ENCODE measurements at places on chromosomes 16 and 17.

GRCh38 chr17:74369221-74369620, 1.9 kb downstream of the GPR142 start:
- DNase-seq, result no peak

DNA sequence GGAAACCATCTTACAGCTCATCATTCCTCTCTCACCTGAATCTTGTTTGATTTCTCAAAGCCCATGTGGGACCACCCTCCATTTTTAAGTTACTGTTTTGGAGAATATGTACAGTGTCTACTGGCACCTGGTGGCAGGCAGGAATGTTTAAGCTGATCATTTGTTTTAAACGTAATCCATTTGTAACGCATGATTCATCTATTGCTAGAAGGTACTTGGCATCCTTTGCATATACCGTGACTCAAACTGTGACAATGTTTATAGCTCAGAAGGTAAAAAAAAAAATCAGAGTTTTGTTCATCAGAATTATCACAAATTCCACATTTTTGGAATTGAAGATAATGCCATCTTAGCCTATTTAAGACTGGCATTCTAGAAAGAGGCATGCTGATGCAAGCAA, 1007.5 kb upstream of the EEF2KMT start:
- DNase-seq, result no peak

DNA sequence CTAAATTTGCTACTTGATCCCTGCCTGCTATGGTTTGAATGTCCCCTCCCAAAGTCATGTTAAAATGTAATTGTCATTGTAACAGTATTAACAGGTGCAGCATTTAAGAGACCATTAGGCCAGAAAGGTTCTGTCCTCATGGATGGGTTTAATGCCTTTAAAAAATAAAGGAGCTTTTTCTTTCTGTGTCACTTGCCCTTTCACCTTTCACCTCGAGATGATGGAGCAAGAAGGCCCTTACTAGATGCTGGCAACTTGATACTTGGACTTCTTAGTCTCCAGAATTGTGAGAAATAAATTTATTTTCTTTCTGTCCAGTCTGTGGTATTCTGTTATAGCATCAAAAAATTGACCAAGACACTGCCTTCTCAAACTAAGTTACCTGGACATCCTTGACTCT, 98.5 kb downstream of the BRIP1 start:
- DNase-seq, result no peak

- peak; percentile 12 for DNase-seq
Observed at GRCh38 chr17:66975614-66976378, 11.3 kb downstream of the CACNG4 start.

DNA sequence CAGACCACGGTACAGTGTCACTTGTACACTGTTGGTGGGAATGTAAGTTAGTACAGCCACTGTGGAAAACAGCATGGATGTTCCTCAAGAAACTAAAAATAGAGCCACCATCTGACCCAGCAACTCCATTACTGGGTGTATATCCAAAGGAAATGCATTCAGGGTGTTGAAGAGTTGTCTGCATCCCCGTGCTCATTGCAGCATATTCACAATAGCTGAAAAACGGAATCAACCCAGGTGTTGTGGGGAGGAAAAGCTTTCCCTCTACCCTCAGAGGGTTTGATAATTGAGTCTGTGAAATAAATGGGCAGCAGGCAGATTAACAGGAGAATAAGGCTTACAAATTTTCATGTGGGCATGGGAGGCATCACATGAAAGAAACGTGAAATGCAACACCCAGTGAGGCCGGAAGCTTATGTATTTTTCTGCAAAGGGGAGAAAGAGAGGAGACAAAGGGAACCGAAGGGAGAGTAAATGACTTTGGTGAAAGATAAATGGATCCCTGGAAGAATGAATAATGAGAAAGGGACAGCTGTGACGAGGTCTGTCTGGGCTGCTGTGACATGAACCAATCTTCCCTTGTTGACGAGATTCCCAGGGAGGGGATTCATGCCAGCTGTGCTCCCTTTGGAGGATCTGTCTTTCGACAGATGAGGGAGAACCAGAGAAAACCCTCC, 106.2 kb downstream of the KCNJ12 start:
- DNase-seq, result no peak

DNA sequence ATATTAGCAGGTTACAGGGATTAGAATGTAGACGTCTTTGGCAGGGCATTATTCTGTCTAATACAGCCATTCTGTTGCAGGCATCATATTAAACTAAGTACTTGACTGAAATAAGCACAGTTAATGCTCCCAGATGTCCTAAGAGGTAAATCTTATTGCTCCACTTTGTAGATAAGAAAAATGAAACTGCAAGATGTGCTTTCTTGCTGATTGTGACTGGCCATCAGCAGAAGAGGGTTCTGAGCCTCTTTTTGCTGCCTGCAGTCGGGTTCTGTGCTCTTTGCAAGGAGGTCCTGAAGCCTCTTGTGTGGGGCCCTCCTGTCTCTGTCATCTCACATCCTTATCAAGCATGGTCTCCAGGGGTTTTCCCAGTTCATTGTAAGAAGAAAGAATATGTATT, 167.1 kb downstream of the KCNJ2 start:
- no peak for DNase-seq

GRCh38 chr17:80259457-80260068, 1.1 kb upstream of the RNF213 start:
- DNase-seq, result no peak

- no peak for DNase-seq
Observed at GRCh38 chr17:40914075-40914855, 23.2 kb downstream of the KRT23 start.

DNA sequence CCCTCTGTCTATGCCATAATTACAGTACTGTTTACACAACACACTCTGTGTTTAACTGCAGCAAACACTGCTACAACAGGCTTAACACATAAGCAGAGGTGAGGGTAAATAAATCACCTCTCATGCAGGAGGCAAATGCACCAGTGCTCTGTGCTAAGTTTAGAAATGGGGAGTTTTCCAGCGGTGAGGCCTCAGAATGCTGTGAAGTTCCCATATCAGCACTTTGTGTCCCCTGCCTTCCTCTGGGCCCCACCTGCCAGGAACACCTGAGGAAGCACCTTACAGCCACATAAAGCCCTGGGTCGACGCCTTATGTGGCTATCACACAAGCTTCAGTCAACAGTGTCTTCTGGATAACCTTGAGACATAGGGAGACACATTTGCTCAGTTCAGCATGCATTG, 304.5 kb downstream of the HAPSTR1 start:
- DNase-seq, result no peak

GRCh38 chr17:70804161-70804560, 634.8 kb downstream of the KCNJ2 start:
- DNase-seq, result peak; percentile 47

- peak; percentile 41 for DNase-seq
Observed at GRCh38 chr17:37100231-37100630, 151.5 kb downstream of the AATF start.

DNA sequence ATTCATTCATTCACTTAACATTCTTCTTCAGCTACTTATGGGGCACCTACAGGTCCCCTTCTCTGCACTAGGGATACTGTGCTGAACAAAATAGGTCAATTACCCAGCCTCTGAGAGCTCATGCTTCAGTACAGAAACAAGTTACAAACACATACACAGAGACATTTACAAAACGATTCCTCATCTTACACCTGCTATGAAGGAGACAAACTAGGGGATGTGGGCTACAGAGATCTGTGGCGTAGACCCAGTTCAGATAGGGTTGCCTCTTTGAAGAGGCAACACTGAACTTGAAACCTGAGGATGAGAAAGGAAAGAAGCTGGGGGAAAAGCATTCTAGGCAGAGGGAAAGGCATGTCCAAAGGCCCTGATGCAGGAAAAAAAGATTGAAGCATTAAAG, 5.2 kb downstream of the IL21R start:
- no peak for DNase-seq

DNA sequence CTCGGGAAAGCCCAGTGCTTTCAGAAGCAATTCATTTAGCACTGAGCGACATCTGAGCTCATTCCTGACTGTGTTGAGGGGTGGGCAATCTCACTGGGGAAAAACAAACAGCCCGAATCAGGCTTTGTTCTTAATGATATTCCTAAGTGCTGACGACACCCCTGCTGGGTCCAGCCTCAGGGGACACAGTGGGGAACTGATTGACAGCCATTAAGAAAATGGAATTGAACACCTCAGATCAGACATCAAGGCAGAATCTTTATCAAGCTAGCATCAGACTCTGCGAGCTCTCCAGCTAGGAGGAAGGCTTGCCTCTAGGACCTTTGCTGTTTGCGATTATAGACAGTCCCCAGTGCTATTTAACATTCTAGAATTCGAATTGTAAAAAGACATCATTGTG, 22.5 kb upstream of the LYRM9 start:
- no peak for DNase-seq
